ENCODE measurements at places on chromosomes 1 and 21. TPM values are rescaled to one million over a fixed set of nuclear protein-coding genes. Genes with fewer than 3 reads are reported as not detected.

DNA sequence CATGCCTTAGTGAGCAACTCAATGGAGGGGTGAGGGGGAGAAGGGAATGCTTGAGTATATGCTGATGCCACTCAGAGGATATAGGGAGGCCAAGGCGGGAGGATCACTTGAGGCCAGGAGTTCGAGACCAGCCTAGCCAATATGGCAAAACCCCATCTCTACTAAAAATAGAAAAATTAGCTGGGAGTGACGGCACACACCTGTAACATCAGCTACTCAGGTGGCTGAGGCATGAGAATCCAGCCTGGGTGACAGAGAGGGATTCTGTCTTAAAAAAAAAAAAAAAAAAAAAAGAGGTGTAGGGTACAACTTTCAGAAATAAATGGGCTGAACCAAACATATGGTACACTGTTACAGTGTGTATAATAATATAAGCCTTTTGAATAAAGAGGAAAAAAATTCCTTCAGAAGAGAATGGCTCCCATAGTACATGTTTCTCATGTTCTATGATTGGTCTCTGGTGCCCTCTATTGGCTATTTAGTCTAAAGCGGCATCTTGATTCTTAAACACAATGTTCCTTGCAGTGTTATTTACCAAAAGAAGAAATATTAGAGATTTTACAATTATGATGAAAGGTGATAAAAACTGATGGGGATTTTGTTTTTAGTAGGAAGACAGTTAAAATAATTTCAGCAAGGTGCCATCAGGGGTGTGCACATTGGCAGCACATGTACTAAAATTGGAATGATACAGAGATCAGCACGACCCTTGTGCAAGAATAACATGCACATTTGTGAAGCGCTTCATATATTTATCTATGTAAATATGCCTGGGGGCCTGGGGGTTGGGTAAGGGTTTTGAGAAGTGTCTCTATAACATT lies 109.8 kb downstream of the PATJ start:
- peaks cover 5% of the 10 kb centered on the region for H3K36me3 ChIP-seq
- H3K4me1 ChIP-seq: peaks cover 23% of the 10 kb centered on the region
- H3K27ac ChIP-seq: peak overlapping the region; percentile 58
- H3K4me3 ChIP-seq: no peak overlapping the region
- H3K27me3 ChIP-seq: no peaks in the 10 kb centered on the region

DNA sequence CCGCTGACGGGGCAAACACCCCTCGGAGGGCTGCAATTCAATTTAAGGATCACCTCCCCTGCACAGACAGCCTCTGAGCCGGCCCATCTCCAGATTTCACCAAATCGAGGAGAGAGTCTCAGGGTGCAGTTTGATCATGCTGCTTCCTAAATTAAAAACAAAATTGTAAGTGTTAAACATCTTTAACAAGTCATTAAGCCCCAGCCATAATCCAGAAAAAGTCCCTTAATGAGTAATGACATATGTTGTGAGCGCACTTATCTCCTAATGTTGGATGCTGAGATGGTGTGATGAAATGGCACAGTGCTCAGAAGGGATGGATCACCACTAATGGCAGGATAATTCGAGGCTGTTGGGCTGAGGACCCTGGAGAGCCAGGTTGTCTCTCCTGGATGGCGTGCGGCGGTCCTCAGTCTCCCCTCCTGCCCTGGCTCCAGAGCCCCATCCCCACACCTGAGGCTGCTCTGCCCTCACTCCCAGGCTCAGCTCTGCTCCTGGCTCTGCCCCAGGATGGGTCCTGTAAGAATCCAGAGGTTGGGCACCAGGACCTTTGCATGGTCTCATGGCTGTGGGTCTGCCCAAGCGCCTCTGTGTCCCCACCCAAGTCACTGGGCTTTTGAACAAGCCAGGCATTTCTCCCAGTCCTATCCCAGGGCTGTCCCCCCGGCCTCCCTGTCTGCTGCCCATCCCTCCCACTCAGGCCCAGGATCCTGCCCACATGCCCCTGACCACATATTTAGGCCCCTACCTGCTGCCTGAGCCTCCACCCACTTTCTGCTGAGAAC lies 224.4 kb upstream of the POU3F1 start:
- H3K27ac ChIP-seq: no peak overlapping the region
- no peaks in the 10 kb centered on the region for H3K36me3 ChIP-seq
- H3K4me1 ChIP-seq: no peaks in the 10 kb centered on the region

DNA sequence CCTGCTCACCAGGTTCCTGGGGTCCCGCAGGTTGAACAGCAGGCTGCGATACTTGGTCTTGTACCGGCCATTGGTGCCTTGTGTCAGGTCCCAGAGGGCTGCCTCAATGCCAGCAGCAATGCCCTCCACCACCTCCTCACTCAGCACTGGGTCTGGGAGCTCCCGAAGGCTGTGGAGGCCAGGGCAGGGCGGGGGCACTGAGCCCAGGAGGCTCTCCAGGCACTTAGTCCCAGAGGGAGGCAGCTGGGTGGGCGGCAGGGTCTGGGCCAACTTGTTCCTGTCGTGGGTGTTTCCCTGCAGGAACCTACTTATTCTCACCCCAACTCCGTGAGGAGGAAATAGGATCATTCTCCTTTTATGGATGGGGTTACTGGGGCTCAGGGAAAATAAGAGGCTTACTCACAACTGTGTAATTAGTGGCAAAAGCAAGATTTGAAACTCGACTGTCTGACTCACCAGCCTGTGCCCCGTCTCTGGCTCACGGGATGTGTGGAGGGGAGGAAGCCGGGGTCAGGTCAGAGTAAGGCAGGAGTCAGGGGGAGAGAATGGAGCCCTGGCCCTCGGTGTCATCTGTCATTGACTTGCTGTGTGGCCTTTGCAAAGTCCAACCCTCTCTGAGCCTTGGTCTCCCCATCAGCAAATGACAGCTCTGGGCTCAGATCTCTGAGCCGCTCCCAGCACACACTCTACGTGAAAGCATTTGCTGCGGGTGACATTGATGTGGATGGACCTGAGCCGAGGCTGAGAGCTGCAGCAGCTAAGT lies 17.2 kb downstream of the SPOCD1 start:
- peaks cover 15% of the 10 kb centered on the region for H3K4me1 ChIP-seq
- H3K27ac ChIP-seq: no peak overlapping the region
- H3K27me3 ChIP-seq: no peaks in the 10 kb centered on the region
- DNase-seq: peak; percentile 25

DNA sequence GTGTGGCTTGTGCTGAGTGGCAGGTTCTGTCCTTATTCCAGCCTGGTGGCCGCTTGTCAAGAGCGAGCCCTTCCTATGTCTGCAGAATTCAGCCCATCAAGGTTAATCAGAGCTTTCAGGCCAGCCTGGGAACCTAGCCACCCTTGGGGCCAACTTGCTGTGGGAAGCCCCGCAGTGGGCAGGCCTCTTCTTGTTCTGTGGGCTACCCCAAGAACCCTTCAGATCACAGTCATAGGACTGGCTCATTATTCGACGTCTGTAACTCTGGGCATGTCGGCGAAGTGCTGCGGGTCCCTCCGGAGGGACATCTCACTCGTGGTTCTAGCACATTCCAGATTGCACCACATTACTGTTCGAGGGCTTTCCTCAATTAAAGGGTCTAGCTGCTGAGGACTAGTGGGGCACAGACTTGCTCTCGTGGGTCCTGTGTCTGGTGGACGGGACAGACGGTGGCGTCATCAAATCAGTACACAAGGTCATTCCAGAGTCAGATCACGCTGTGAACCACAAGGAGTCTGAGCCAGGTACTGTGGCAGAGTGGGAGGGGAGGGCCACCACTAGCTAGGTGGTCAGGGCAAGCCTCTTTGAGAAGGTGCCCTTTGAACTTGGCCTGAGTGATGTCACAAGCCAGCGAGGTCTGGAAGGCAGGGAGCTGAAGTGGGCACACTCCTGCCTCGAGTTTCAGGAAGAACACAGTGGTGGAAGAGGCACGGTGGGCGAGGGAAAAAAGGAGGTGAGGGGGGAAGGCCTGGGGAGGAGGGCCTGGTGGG lies 20.3 kb upstream of the TNFRSF1B start:
- no peaks in the 10 kb centered on the region for H3K27me3 ChIP-seq
- no peak overlapping the region for H3K27ac ChIP-seq
- H3K4me1 ChIP-seq: peaks cover 6% of the 10 kb centered on the region
- no peak for DNase-seq
- no peak overlapping the region for H3K4me3 ChIP-seq

DNA sequence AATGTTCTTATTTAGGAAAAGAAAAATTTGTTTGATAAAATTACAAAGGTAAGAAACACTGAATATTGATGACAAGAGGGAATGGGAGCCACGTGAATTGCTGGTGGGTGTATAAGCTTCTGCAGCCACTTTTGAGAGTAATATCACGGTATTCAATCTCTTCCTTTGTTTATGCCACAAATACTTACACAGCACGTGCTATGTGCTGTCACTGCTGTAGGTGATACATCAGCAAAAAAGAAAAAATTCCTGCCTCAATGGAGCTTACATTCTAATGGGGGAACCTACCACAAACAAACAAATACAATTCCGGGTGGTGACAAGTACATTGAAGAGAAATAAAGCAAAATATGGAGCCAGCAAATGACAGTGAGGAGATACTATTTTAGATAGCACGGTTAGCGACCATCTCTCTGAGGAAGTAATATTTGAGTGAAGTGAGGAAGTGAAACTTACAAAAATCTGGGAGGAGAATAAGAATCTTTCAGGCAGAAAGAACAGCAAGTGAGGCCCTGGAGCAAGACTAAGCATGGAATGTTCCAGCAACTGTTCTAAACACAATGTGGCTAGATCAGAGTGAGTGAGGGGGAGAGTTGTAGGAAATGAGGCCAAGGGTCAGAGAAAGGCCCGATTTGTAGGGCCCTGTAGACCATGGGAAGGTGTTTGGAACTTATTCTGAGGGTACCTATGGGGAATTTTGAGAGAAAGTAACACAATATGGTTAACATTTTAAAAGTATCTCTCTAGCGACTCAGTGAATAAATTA lies 2.6 kb upstream of the FCRLB start:
- H3K4me1 ChIP-seq: no peaks in the 10 kb centered on the region
- H3K4me3 ChIP-seq: no peak overlapping the region
- no peaks in the 10 kb centered on the region for H3K36me3 ChIP-seq

AKNAD1 gene
- total RNA-seq: not detected

DNA sequence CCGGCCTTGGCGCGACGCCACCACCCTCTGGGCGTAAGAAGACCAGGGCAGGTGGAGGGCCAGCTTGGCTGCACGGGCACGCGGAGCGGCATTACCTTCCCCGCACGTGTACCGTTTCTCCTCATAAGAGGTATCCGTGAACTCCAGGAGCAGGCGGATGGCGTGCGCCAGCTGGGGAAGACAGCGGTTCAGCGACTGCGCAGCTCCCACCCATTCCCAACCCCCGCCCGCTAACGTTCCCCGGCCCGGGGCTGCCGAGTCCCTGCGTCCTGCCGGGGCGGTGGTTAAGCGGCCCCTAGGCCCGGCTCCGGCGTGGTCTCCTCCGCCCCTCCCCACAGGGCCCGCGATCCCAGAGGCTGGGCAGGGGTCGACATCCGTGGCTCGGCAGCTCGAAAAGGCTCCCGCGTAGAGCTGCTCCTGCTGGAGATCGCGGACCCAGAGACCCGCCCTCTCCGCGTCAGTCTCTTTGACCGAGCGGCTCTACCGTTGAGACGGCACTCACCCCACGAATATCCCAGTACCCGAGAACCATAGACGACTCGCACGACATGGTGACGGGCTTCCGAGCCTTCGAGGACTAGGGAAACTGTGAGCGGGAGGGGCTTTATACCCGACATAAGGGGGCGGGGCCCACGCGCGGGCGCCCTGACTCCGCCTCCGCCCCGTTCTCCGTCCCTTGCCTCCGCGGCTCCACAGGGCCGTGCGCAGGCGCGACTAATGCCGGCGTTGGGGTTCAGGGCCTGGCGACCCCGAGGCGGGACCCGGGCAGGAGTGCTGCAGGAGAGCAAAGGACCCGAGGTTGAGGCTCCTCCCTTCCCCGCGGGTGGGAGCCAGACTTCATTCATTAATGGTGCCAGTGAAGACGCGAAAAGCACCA lies 862 bp downstream of the GSTM3 start:
- peaks cover 5% of the 10 kb centered on the region for H3K4me1 ChIP-seq
- peaks cover 14% of the 10 kb centered on the region for H3K36me3 ChIP-seq
- H3K4me3 ChIP-seq: peak overlapping the region; percentile 83
- peak overlapping the region; percentile 45 for H3K27ac ChIP-seq
- H3K27me3 ChIP-seq: no peaks in the 10 kb centered on the region
- peak; percentile 24 for DNase-seq

GRCh38 chr1:228457017-228457395 lies 30.2 kb upstream of the RNF187 start:
- peaks cover 27% of the 10 kb centered on the region for H3K4me1 ChIP-seq
- H3K27ac ChIP-seq: peak overlapping the region; percentile 27
- H3K4me3 ChIP-seq: peak overlapping the region; percentile 71
- H3K27me3 ChIP-seq: peaks cover 4% of the 10 kb centered on the region
- no peak for DNase-seq

LCE1E gene
- total RNA-seq: not detected

GRCh38 chr1:107124694-107125093 lies 16.1 kb upstream of the NTNG1 start:
- H3K27me3 ChIP-seq: no peaks in the 10 kb centered on the region
- no peaks in the 10 kb centered on the region for H3K36me3 ChIP-seq
- H3K4me3 ChIP-seq: no peak overlapping the region
- no peak for DNase-seq
- H3K27ac ChIP-seq: no peak overlapping the region
- no peaks in the 10 kb centered on the region for H3K4me1 ChIP-seq

- no peaks in the 10 kb centered on the region for H3K4me1 ChIP-seq
- H3K27ac ChIP-seq: no peak overlapping the region
- DNase-seq: no peak
- H3K27me3 ChIP-seq: no peaks in the 10 kb centered on the region
Measured at GRCh38 chr1:188365874-188366273, 1537.1 kb downstream of the PLA2G4A start.

GRCh38 chr1:109592916-109593315 lies 26.5 kb downstream of the GNAT2 start:
- DNase-seq: no peak
- H3K4me1 ChIP-seq: no peaks in the 10 kb centered on the region
- peaks cover 15% of the 10 kb centered on the region for H3K36me3 ChIP-seq
- no peak overlapping the region for H3K4me3 ChIP-seq

GRCh38 chr1:95793893-95794292 lies 559.9 kb downstream of the RWDD3 start:
- no peaks in the 10 kb centered on the region for H3K4me1 ChIP-seq
- no peak overlapping the region for H3K4me3 ChIP-seq
- no peak overlapping the region for H3K27ac ChIP-seq

- no peaks in the 10 kb centered on the region for H3K27me3 ChIP-seq
- H3K27ac ChIP-seq: no peak overlapping the region
- no peaks in the 10 kb centered on the region for H3K4me1 ChIP-seq
- H3K4me3 ChIP-seq: no peak overlapping the region
- DNase-seq: no peak
- H3K36me3 ChIP-seq: no peaks in the 10 kb centered on the region
Measured at GRCh38 chr1:58861506-58861905, 77.7 kb upstream of the JUN start.

DNA sequence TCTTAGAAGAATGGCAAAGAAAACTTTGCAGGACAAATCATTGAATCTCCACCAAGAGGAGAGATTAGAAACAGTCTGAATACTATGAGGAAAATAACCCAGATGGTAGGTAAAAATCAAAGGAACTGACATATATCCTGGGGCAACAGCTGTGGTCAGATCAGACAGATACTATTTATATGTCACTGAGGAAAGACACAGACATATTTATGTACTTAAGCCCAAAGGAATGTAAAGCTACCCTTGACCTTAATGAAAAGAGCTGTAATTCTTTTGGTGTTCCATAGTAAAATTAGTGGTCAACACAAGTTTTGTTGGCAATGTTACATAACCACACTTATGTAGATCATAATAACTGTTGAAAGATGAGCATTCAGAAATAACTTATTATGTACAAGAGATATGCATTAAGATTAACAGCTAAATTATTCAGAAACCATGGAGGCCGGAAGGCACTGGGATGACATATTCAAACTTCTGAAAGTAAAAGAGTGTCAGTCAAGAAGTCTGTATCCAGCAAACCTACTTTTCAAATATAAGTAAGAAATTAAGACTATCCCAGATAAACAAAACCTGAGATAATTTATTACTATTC lies 166.1 kb upstream of the SAMSN1 start:
- no peaks in the 10 kb centered on the region for H3K36me3 ChIP-seq
- H3K4me1 ChIP-seq: no peaks in the 10 kb centered on the region
- H3K27ac ChIP-seq: no peak overlapping the region
- H3K27me3 ChIP-seq: no peaks in the 10 kb centered on the region
- no peak for DNase-seq
- no peak overlapping the region for H3K4me3 ChIP-seq

All from thoracic aorta (tissue), 2 donors.